ENCODE measurements at places on chromosomes 16 and 17.

- DNase-seq, result no peak
These were observed 403.3 kb upstream of the TNRC6C start for GRCh38 chr17:77555121-77555591.

DNA sequence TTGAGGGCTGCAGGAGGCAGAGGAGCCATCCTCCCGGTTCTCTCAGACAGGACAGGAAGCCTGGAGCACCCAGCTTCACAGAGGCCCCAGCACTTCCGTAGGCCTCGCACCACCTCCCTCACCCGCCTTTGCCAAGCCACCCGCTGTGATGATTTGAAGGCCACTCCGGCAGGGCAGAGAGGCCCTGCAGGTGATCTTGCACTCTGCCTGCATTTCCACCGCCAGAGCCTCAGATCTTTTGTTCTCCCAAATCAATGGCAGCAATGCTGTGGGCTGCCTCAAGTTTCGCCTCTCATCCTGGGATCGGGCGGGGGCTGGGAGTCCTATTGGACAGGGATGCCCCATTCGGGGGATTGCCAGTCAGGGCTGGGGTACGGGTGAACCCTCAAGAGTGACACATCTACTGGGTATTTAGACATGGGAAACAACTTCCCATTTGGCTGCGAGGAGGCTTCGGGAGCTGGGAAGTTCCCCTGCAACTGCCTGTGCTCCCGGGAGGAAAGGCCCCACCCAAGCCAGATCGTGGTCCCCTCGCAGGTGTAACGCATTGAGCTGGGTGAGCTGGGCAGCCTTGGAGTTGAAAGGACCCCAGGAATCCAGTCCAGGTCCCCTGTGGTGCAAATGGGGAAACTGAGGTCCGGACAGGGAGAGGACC is 34.8 kb upstream of the PEMT start:
- DNase-seq, result no peak

- no peak for DNase-seq
These were observed 251.1 kb downstream of the ABCC12 start for GRCh38 chr16:47904691-47905090.

DNA sequence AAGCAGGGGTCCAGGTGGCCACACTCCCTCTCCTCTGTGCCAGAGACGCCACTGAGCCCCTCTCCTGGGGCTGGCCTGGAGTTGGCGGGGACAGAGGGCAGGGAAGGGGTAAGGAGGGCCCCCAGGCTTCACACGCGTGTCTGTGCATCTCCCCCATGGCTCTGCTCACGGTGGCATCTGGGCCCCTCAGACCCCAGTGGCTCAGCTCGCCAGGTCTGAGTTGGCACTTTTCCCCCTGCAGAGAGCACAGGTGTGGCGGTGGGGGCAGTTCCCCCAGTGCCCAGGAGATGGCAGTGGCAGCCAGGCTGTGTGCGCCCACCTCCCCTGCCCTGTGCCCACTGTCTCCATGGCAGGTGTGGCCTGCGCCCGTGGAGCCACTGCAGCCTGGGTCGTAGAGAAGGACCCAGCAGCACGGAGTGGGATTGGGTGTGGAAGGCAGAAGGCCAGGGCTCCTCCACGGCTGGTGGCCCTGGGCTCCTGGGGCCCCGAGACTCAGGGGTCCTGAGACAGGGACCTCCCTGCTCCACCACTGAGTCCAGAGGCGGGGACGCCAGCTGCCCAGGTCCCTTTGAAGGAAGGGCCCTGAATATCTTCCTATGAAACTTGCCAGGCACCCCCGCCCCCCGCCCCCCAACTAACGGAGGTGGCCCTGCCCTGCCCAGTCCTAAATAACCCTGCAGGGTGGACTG is 4.3 kb upstream of the APRT start:
- DNase-seq, result peak; percentile 72

DNA sequence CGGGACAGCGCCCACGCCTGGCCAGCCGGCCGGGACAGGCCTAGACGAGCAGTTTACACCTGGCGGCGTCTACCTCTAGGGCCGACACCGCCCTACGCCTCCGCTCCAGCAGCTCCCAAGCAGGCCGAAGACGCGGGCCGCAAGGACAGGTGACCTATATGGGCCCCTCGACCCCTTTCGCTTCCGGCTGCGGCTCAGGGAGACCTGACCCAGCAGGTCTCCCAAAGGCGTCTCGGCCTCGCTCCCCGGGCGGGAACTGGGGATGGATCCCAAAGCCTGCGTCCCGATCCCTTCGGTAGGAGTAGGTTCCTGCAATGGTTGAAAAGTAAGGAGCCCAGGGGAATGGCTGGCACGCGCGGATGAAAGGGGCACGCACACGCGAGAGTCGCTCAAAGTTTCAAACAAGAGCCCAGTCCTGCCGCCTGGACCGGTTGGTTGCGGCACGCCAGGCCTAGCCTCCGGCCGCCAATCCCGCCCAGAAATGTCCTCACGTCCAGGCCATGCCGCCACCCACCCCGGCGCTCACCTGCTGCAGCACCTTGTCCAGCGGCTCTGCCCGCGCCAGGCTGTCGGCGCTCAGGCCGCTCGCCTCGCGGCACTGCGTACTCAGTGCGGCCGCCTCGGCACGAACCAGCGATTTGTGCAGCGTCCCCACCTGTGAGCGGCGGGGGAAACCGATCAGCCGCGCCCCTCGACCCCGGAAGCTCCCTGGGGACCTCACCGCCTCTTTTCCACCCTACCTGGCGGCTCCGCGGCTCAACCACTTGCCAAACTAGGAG is 630 bp downstream of the ESRP2 start:
- DNase-seq, result no peak

GRCh38 chr17:29051731-29052130 is 8.8 kb downstream of the PIPOX start:
- no peak for DNase-seq

DNA sequence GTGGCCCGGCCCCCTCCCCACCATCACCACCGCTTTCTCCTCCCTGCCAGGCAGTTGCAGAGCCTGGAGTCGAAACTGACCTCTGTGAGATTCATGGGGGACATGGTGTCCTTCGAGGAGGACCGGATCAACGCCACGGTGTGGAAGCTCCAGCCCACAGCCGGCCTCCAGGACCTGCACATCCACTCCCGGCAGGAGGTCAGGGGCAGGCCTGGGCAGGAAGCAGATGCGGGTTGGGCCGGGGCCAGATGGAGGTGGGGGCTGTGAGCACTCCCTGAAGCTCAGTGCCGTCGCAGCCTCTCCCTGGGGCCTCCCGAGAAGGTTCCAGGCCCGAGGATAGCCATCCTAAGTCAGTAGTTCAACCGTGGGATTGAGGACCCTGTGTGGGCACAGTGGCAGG is 14.2 kb upstream of the ADGRG3 start:
- no peak for DNase-seq

DNA sequence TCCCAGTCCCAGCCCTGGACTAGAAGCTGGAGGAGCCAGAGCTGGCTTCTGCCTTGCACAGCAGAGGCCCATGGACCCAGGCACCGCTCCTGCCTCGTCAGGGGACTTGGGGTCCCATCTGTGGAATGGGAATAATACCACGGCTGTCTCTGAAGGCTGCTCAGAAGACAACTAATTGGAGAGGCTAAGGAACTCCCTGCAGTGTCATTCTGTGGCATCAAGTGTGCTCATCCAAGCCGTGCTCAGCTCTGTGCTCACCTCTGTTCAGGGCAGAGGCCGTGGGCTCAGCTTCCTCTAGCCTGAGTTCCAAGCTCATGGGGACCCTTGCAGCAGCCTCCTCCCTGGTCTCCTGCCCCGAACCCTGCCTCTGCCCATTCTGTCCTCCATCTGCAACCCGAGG is 31.8 kb downstream of the BEAN1 start:
- no peak for DNase-seq

DNA sequence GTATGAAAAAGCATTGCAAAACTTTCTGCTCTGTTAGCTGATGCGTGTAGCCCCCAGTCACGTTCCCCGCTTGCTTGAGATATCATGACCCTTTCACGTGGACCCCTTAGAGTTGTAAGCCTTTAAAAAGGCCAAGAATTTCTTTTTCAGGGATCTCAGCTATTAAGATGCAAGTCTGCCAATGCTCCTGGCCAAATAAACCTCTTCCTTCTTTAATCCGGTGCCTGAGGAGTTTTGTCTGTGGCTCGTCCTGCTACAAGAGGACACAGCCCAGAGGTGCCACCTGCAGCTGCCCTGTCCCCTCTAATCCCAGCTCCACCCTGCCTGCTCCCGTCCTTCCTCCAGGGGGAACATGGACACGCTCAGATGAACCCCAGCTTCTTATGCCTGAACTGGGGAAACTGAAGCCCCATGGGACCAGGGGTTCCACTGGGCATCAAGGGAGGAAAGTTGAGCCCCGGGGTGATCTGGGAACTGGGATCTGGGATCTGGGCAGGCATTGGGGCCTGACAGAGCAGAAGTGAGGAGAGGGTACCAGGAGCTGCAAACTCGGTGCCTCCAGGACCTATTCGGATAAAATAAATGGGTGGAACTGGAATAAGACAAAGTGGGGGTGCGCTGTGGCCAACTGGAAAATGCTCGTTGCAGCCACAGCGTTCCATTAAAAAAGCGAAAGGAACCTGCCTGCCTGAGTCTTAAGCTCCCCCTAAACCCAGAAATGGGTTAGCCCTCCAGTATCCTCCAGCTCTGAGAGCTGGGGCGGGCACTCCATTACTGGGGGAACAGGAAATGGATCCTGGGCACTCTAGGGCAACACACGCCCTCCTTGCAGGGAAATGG is 19.7 kb downstream of the QPRT start:
- no peak for DNase-seq

GRCh38 chr17:1565877-1566276 is 3.3 kb upstream of the PITPNA start:
- DNase-seq, result no peak

GRCh38 chr17:81207610-81208581 is 14.9 kb downstream of the CEP131 start:
- no peak for DNase-seq

DNA sequence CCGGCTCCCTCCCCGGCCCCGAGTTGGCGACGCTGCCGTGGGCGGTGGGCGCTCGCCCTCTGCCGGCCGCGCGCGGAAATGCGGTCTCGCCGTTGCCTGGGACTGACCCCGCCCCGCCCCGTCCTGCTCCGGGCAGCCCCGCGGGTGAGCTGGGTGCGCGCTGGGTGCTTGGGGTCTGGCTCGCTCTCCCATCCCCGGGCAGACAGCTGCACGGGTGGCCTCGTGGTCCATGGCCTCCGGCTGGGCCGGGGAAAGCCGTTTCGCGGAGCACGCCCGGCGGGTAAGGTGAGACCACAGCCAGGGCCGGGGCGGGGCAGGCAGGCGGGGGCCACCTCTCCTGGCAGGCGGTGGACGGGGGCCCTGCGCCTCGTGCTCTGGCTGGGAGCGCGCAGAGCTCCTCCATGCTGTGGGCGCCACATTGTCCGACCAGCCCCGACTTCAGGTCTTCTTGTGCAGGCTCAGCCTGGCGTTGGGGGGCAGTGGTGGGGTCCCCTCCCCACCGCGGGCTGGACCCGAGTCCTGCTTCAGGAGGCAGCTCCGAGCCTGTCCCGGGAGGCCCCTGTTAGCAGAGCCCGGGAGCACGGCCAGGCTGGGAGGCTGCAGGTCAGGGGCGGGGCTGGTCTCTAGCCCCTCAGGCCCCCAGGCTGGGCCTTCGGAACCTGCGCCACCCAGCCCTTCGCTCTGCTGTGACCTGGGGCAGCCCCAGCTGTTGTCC is 7.0 kb upstream of the C1QTNF8 start:
- DNase-seq, result peak; percentile 78

GRCh38 chr17:77852731-77853130 is 105.8 kb upstream of the TNRC6C start:
- no peak for DNase-seq
